MV-4-11 (cell line): ENCODE measurements at places on chromosomes 5 and 9.

GRCh38 chr5:172187118-172188032 lies 649 bp downstream of the STK10 start:
- peak; percentile 49 for DNase-seq

GRCh38 chr5:124649491-124650146 lies 96.8 kb downstream of the ZNF608 start:
- DNase-seq = peak; percentile 99

DNA sequence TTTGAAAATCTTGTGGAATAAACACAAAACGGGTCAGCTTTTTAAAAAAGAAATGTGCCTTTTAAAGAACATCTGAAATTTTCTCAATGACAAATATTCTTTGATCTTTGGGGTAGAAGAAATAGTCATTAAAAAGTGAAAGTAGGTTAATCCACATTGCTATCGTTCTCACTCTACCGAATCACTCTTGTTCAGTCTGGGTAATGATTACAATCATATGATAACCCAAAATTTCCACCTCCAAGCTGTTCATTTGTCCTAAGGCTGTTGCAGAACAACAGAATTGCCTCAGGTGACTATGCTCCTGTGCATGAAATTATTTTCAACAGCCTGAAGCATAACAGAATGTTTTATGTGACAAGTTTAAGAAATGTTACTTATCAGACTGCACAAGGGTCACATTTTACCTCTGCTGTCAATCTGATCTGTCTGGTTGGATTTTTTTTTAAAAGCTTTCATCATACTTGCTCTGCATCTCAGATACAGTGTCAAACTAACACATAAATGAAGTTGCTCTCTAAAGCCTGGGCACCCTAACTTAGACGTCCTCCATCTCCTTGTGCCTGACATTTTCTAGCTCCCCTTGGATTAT lies 227.3 kb downstream of the LURAP1L start:
- no peak for DNase-seq

DNA sequence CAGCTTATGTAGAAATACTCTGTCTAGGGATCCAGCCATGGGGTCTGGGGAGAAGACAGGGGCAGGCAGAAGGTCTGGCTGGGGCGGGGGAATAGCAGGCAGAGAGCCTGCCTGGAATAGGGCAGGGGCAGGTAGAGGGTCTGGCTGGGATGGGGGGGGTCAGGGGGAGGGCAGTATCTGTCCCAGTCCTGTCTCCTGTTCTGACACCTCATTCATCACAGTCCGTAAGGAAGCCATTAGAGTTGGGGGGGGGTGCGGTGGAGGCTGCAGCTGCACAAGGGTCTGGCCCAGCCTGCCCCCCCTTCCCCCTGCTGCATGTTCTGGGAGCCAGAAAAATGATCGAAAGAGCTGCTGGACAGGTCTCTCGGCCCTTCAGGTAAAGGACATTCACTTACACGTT lies 32.6 kb downstream of the CNTFR start:
- DNase-seq = no peak

DNA sequence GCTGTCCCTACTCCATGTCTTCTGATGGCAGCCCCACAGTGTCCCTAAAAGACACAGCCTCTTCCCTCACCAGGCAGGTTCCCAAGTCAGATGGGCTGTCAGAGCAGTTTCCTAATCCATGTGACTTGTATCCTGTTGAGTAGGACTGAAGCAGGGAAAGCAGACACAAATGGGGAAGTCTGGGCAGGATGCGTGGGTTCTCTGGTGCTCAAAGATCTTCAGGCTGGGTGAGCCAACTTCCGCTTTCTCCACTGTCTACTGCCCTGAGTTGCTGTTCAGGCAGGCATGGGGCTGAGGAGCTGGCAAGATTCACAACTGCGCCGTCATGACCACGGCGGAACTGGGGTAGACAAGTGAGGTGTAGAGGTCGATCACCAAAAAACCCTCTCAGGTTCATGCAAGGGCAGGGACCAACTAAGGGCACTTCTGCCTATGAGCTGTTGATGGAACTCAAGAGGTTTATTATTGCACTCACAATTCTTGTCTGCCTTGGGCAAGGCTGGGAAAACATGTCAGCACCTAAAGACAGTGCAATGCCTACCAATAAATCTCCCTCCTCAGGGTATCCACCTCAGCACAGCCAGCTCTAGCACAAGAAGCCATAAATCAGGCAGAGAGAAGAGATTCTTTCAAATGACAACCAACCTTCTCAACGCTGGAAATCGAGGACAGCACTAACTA lies 83.4 kb downstream of the RAPGEF1 start:
- DNase-seq = peak; percentile 99

DNA sequence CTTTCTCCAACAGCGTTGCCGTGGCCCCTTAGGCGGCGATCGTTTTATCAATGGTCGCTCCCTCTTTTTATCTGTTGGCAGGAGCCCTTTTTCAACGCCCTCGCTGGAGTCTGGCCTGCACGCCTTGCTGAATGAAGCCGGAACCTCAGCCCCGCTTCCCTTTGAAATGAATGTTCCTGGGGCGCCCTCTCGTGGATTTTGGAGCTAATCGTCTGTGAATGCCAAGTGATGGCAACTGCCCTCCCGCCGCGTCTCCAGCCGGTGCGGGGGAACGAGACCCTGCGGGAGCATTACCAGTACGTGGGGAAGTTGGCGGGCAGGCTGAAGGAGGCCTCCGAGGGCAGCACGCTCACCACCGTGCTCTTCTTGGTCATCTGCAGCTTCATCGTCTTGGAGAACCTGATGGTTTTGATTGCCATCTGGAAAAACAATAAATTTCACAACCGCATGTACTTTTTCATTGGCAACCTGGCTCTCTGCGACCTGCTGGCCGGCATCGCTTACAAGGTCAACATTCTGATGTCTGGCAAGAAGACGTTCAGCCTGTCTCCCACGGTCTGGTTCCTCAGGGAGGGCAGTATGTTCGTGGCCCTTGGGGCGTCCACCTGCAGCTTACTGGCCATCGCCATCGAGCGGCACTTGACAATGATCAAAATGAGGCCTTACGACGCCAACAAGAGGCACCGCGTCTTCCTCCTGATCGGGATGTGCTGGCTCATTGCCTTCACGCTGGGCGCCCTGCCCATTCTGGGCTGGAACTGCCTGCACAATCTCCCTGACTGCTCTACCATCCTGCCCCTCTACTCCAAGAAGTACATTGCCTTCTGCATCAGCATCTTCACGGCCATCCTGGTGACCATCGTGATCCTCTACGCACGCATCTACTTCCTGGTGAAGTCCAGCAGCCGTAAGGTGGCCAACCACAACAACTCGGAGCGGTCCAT lies 10.0 kb downstream of the S1PR3 start:
- peak; percentile 73 for DNase-seq

DNA sequence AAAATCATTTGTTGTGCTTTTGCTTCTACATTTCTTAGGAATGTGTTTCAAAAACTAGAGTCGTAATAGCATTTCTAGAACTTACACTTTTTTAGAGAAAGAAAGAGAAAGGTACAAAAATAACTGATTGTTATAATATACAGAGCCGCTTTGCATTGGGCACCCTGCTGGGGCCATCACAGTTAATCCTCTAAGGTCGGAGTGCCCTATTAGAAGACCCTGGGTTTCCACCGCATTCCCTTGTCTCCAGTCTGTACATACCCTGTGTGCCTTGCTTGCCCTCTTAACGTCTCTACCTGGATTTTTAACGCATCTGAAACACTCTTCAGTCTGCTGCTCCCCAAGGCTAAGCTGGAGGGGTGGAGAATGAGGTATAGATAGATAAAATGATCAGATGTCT lies 1.3 kb downstream of the MARVELD2 start:
- DNase-seq = no peak

GRCh38 chr5:136620016-136620419 lies 254.7 kb upstream of the TRPC7 start:
- no peak for DNase-seq
